Left kidney (tissue), 8 donors: ENCODE measurements at places on chromosomes 13 and 19.

- DNase-seq, result no peak
These were observed 6.9 kb upstream of the JUNB start for GRCh38 chr19:12784394-12784870.

DNA sequence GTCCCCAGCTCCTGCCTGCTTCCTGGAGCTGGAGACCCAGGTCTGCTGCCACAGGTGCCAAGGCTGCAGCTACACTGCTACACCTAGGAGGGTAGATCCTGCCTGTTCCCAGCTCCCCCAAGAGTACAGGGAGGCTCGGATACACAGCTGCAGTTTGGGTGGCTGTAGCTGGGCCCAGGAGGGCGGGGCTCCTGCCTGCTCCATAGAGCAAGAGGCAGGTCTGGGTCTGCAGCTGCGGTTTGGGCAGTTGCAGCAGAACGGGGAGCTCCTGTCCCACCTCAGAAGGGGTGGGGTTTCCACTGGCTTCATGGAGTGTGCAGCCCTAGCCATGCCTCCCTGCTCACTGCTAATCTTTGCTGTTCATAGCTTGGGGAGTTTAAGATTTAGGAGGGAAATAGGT, 199.0 kb downstream of the NUFIP1 start:
- no peak for DNase-seq

- no peak for DNase-seq
These were observed 2.1 kb downstream of the UNC13A start for GRCh38 chr19:17686023-17686521.

DNA sequence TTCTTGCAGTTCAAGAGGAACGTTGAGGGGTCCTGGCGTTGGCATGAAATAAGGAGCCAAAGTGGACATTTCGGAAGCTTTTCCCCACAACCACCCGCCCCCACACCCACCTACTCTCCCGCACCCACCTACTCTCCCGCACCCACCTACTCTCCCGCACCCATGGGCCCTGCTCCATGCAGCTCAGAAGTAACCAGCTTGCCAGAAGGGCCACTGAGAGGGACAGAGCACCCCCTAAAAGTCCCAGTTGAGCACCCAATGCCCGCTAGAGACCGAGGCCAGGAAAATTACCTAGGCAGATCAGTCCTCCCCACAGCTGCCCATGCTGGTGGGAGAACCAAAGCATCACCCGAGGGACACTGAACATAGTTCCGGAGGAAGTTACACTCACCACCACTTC, 11.8 kb downstream of the VSTM2B start:
- no peak for DNase-seq
